ENCODE measurements at places on chromosomes 7 and 10. TPM values are rescaled to one million over a fixed set of nuclear protein-coding genes. Genes with fewer than 3 reads are reported as not detected.

PNLIPRP1 gene
- polyA plus RNA-seq, result not detected

GIMAP1 gene
- 69.2 TPM for polyA plus RNA-seq

GFRA1 gene
- polyA plus RNA-seq, result not detected

TMEM236 gene
- 0.03 TPM for polyA plus RNA-seq

HOXA4 gene
- polyA plus RNA-seq, result 0.30 TPM

NUDCD3 gene
- polyA plus RNA-seq, result 55.2 TPM

- DNase-seq, result no peak
These were observed 39.3 kb downstream of the RAPGEF5 start for GRCh38 chr7:22317632-22318031.

DNA sequence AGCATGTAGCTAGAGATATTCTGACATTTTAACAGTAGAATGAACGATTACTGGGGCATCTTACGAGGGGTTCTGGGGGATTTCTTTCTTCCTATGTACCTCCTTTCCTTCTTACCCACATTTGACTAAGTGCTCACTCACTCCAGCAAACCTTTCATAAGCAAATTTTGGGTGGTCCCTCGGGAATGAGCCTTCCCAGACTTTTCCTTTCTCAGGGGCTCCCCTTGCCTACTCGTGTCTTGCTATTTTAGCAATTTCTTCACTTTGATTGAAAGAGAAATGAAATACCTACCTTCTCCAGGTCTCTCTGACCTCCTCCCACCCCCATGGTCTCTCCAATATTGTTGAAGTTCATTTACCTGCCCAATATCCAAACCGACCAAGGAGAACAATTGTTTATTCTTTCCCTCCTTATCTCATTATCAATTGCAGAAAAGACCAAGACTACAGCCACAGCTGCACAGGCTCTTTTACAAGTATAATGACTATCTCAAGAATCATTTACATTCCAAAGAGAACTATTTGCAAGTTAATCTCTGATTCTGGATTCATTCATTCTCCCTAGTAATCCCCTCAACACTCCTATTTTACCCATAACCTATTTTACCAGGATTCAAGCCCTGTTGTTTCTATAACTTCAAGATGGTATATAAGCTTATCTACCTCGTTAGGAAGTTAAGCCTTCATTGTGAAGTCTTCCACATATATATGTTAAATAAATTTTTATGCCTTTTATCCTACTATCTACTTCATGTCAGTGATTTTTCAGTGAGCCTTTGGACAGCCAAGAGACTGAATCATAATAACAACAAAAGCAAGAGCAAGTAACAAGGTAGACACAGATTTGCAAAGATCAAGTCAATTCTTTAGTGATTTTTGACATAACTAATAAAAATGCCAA, 480.6 kb downstream of the IPMK start:
- DNase-seq, result no peak

DNA sequence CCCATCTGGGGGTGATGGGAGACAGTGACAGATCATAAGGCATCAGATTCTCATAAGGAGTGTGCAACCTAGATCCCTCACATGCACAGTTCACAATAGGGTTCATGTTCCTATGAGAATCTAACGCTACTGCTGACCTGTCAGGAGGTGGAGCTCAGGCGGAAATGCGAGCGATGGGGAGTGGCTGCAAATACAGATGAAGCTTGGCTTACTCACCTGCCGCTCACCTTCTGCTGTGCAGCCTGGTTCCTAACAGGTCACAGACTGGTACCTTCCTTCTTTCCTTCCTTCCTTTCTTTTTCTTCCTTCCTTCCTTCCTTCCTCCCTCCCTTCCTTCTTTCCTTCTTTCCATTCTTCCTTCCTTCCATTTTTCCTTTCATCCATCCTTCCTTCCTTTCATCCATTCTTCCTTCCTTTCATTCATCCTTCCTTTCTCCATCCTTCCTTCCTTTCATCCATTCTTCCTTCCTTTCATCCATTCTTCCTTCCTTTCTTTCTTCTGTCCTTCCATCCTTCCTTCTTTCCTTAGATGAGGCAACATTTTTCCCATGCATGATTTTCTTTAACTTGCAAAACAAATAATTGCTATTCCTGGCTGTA, 370.0 kb upstream of the AUTS2 start:
- DNase-seq, result no peak

GRCh38 chr10:36802490-36803153, 322.8 kb upstream of the ANKRD30A start:
- DNase-seq, result no peak

DNA sequence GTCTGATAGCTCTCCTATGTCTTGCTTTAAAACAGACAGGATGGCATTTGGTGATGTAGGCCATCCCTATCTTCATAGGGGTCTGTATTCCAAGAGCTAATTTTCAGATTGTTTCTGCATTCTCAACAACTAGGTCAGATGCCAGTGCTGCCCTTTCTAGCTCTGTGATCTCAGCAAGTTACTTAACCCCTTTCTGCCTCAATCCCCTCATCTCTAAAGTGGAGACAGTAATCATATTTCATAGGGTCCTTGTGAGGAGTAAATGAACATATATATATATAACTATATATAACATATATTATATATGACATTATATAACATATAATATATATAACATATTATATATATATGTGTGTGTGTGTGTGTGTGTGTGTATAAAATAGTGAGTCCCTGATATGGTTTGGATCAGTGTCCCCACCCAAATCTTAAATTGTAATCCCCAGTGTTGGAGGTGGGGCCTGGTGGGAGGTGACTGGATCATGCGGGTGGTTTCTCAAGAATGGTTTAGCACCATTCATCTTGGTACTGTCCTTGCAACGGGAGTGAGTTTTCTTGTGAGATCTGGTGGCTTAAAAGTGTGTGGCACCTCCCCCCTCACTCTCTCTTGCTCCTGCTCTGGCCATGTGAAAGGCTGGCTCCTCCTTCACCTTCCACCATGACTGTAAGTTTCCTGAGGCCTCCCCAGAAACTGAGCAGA, 45.2 kb downstream of the HIPK2 start:
- DNase-seq, result no peak

GRCh38 chr7:54339073-54339472, 203.1 kb upstream of the VSTM2A start:
- DNase-seq, result no peak

DNA sequence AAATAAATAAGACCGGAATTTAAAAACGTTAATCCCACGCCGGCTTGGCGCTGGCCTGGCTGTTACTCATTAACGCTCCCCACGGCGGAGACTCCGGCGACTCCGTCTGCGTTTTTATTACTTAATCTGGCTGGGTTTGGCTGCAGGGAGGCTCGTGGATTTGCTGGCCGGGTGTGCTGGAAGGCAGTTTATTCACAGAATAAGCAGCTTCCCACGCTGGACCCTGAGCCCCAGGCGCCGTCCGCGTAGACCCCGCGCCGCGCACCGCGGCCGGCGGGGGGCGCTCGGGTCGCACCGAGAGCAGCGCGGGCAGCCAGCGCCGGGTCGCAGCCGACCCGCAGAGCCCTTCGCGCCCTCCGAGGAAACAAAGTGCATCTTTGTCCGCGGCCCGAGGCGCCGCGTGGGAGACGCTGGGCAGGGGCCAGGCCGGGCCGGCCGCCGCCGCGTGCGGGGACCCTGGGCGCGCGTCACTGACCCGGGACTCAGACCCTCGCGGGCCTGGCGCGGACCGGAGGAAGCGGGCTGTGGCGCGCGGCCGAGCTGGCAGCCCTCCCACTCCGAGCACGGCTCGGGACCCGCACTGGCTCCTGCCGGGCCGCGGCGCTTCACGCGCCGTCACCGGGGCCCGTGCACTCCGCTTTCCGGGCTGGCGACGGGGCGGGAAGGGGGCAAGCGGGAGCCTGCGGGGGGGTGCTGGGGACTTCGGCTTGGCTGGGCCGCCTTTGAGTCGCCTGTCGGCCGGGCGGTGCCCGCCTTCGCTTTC, 587 bp upstream of the GRK5 start:
- peak; percentile 74 for DNase-seq

GRCh38 chr10:130547368-130547767, 411.2 kb downstream of the GLRX3 start:
- no peak for DNase-seq

- DNase-seq, result no peak
These were observed 39.2 kb downstream of the ST8SIA6 start for GRCh38 chr10:17415046-17415658.

- no peak for DNase-seq
These were observed 230.9 kb downstream of the CAMK1D start for GRCh38 chr10:12579954-12580858.

- no peak for DNase-seq
These were observed 21.1 kb downstream of the C7orf33 start for GRCh38 chr7:148611692-148612091.

GRCh38 chr7:132609222-132609621, 33.0 kb upstream of the PLXNA4 start:
- DNase-seq, result no peak

DNA sequence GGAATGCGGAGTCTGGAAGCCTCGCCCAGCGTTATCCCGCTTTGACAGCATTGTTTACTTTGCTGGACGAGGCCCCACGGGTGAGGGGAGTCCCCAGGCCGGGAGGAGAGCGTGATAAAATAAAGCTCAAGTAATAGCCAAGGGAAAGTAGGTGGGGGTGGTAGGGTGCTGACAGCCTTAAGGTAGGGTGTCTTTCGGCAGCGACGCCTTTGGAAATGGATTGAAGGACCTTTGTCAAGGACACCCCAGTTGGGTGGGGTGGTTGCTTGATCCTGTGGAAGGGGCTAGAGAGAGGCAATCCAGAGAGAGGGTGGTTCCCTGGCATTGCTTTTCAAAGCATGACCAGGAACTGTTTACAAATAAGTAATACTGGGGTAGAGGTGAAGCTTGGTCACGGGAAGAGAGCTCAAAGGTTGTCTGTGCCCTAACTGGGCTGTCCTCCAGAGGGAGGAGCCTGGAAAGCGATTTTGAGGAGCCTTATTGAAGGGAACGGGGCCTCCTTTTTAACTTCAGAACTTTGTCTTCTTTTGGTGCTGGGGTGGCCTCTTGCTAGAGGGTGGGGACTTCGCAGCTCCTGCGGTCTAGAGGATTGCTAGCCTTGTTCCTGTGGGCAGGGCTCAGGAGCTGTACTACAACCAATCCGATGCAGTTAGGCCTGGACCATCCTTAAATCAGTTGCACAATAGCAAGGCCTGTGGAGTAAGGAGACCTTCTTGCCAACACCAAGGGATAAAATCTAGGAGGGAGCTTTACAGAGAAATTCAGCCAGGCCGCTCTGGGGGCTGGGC, 1.3 kb downstream of the EIF4EBP2 start:
- DNase-seq, result peak; percentile 18

DNA sequence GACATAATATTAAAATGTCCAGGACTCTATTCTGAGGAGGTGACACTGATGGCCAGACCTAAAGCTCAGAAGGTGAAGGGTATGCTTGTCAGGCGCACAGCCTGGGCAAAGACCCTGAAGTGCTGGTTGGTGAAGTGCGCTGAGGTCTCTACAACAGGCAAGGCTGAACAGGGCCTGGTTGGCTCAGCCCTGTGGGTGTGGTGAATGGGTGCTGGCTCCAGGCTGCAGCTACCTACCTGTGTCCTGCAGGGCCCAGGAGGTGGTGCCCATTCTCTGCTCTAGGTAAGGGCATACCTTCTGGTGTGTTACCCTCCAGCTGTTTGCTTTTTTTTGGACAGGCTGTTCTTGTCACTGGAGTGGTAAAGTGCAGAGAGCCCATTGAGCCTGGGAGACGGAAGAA, 85.1 kb downstream of the RAMP3 start:
- DNase-seq, result no peak

GRCh38 chr7:83588602-83589240, 60.2 kb downstream of the SEMA3E start:
- no peak for DNase-seq

DNA sequence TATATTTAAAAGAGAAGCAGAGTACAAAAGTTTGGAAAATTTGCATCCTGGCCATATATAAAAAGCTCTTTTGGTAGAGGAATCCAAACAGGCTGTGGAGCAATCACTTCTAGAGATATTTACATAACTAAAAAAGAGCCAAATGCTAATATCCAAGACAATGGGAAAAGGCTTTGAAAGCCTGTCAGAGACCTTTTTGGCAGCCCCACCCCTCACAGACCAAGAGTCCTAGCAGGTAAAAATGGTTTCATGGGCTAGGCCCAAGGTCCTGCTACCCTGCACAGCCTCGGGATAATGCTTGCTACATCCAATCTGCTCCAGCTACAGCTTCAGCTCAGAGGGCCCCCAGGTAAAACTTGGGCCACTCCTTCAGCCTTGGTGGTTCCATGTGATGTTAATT, 430.2 kb upstream of the KCND2 start:
- no peak for DNase-seq

DNA sequence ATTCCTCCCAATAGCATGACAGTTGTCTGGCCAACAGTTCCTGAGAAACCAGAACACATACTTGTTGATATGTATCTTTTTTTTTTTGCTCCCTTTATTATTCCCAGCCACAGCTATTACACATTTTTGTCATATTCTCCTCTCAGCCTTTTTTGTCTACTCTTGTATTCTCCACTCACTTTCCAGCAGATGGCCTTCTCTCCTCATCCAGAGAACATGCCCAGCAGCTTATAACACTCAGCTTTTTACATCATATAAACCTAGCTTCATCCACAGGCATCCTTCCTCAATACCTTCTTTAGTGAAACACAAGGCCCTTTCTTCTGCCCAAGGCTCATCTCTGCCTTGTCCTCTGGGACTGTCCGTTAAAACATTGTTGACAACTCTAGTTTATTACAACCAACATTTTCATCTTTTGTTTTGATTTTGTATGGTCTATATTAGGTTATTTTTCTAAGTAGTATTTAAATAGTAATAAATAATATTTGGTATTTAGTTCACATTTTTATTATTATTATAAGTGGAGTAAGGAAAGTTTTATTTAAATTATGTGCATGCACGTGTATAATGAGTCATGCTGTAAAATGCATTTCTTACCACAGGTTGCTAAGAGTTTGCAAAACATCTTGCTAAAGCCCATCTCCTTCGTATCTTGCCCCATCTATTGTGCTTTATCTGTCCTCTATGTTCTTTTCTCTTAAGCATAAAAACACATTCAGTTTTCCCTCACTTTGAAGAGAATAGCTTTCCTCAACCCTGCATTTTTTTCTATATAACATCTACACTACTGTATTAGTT, 101.5 kb downstream of the ORC5 start:
- no peak for DNase-seq

Measured in CD4-positive, alpha-beta memory T cell (primary cell).